Sigmoid colon (tissue), 7 donors: ENCODE measurements at places on chromosomes 13 and 19.
A peak's percentile ranks its signal among the peaks of the same experiment; 100 is the strongest.

DNA sequence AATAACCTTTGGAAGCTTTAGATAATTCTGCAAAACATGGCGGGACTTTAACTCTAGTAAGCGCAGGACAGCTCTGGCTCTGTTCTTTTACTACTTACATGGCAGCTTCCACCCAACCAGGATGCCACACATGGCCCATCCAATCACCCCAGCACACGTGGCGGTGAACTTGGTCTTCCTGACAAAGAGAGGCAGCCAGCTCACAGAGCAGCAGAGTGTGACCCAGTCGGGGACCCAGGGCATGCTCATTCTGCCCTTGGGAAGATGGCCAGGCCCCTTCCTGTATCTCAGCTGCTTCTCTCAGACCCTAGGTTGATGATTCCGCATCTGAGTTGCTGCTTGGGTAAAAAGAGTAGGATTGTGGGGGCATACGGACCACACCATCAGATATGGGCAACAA lies 172.1 kb downstream of the USP12 start:
- peak; percentile 50 for DNase-seq

- DNase-seq = no peak
These were observed 81.7 kb downstream of the TNFRSF19 start for GRCh38 chr13:23651887-23652286.

- no peak for DNase-seq
These were observed 74.4 kb downstream of the SLITRK6 start for GRCh38 chr13:85724546-85725432.

GRCh38 chr13:67772807-67773453 lies 542.8 kb upstream of the PCDH9 start:
- no peak for DNase-seq
